Endothelial cell (in vitro differentiated cells): ENCODE measurements at places on chromosomes 5 and 9.
A peak's percentile ranks its signal among the peaks of the same experiment; 100 is the strongest.

GRCh38 chr5:169070413-169070812 is 230.5 kb downstream of the SLIT3 start:
- no peak for DNase-seq

DNA sequence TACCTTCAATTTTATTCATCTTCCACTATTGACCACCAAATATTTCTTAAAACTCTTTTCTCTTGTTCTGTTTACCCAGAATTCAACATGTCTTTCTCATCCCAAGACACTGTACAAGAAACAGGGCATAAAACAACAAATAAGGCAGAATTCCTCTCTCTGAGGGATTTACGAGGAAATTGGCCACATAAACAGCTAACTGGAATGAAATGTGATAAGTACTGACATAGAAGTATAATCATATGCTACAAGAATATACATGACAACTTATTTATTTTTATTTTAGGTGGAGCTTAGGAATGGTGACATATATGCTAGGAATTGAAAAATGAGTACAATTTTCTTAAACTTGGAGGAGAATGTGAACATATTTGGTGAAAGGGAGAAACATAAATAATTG is 48.8 kb upstream of the FBN2 start:
- DNase-seq: no peak

DNA sequence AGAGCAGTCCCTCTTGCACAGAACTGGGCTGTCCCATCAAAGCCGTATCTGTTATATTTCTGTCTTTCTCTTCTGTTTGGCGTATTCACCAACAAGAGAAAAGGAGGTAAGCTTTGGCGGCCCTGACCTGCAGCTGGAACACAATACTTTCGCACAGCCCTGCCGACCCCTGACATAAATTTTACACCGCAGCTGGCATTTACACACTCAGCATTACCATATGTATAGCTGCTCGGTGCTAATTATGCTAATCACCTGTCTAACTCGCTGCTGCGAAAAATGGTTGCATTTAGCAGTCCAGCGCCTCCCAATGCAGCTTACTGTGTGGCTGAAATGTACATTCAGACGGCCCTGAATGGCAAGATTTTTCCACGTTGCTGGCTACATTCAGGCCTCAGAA is 20.8 kb downstream of the PTCH1 start:
- DNase-seq: no peak

DNA sequence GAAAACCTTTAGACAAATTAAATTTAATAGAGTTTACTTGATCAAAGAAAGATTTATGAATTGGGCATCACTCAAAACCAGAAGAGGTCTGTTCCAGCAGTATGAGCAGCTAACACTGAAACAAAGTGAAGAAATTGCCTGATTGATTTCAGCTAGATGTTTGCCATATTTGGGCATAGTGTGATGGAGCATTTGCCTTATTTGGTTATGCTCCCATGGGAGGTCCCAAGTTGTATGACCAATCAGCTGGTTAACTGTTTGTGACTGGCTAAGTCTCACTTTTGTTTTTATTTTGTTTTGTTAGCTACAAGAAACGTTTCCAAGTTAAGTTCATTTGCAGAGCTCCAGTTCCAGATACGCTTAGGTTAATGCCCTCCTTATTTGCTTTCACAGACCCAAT is 53.3 kb upstream of the LMNB1 start:
- no peak for DNase-seq

DNA sequence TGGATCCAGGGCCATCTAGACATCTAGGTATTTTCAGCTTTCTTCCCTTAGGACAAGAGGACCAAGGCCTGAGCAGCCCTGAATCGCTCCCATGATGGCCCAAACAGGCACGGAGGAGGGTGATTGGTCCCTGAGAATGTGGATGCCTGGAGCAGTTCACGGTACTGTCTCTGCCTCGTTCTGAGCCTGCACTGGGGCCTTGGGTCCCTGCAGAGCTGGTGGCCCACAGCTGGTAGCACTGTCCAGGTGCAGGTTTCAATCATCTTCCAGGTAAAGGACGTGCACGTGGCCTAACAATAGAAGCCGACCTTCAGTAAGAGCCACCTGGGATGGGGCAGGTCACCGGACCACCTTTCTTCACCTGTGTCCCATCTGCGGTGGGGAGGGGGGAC is 19.4 kb upstream of the FCN1 start:
- DNase-seq: no peak

DNA sequence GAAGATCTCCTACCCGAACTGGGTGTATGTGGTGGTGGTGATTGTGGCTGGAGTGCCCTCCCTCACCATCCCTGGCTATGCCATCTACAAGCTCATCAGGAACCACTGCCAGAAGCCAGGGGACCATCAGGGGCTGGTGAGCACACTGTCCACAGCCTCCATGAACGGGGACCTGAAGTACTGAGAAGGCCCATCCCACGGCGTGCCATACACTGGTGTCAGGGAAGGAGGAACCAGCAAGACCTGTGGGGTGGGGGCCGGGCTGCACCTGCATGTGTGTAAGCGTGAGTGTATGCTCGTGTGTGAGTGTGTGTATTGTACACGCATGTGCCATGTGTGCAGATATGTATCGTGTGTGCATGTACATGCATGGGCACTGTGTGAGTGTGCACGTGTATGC is 3.5 kb upstream of the SLC6A18 start:
- no peak for DNase-seq

- no peak for DNase-seq
Measured at GRCh38 chr5:88769165-88769564, 113.8 kb downstream of the MEF2C start.

GRCh38 chr9:33113799-33114547 is 37.5 kb upstream of the SMU1 start:
- DNase-seq: no peak

DNA sequence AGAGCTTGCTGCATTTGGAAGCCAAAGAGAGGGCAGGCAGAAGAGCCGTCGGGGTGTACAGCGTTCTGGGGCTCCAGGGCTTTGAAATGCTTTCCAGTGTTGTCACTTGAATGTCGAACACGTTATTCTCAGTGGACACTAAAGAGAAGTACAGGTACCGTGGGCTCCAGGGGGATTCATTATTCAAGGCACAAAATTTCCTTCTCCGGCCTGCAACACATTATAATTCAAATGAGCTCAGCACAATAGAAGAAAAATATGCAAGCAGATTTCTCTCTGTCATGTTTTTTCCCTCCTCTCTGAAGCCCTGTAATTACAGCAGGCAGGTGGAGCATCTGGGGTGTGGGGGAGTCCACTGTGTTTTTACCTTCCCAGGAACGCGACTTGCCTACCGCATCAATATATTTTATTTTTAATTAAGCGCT is 293.1 kb downstream of the ZSWIM6 start:
- DNase-seq: no peak

DNA sequence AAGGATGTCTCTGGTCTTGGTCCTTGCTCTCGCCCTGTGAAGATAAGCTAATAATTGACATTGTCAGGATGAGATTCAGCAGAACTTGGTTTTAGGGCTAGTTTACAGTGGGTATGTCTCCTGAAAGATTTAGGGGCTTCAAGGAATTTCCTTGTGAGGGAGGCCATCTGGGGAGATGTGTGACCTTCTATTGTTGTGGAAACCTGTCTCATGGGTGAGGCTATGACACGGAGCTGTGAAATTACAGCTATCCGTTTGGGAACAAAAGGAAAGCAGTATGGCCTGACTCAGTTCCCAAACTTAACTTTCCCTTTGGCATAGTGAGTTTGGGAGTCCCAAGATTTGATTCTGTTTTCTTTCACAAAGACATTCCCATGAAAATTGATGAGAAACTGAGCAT is 142.0 kb downstream of the PARP8 start:
- no peak for DNase-seq

- no peak for DNase-seq
Measured at GRCh38 chr9:135887585-135888050, 19.7 kb downstream of the CAMSAP1 start.

GRCh38 chr9:115106001-115106400 is 12.0 kb downstream of the TNC start:
- DNase-seq: no peak

GRCh38 chr5:118604106-118604505 is 384.2 kb downstream of the DTWD2 start:
- no peak for DNase-seq

DNA sequence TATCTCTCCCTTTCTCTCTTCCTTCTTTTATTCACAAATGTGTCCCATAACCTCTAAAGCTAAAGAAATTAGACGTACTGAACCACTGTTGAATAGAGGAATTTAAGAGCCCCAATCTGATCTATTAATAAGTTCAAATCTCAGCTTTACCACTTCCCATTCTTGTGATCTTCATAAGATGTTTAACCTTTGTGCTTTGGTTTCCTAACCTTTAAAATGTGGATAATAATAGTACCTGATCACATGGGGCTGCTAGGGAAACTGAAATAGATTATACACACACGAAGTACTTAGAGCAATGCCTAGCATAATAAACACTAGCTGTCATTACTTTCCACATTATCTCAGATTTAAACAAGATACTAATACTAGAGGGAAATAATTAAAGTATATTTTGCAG is 324.3 kb upstream of the SEMA6A start:
- DNase-seq: no peak

DNA sequence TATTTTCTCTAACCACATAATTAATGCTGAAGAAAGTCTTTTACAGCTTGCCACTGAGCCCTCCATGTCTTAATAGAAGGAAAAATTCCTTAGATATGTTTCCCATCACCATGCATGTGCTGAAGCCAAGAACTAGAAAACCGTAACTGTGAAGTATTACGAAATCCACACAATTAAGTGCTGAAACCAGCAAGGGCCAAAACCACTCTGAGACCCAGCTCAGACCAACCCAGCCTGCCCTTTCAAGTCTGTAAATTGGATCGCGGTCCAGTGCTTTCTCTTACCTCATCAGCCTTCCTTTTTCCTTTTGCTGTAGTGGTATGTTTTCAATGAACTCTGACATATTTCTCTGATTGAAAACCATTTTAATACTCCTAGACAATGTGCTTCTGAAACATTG is 26.3 kb downstream of the SEMA5A start:
- no peak for DNase-seq

DNA sequence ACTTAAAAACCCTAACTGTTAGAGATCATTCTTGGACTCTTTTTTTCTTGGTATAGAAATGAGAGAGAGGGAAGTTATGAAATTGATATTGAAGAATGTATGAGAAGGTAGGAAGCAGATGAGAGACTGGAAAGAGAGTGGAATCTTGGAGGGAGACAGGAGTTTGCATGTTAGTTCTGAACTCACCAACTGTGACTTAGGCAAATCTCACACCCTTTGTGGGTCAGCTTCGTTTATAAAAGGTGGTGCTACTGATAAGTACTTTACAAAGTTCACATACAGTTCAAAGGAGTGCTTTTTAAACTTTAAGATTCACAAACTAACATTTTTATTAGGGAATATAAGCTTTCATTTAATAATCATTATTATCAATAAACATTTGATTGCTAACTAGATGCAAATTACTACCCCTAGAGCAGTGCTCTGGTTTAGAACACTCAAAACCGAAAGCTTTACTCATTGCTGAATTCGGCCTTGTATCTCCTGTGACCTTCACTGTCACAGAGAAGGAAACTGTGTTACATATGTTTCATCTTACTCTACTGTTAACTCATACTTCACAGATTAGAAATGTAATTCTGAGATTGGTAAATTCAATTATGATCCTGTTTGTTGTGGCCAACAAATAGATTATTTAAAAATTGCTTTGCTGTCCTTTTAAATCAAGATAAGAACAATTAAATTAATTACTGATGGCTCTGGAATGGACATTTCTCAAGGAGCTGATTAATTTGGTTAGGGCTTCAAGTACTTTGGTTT is 143.2 kb downstream of the RMI1 start:
- DNase-seq: no peak

DNA sequence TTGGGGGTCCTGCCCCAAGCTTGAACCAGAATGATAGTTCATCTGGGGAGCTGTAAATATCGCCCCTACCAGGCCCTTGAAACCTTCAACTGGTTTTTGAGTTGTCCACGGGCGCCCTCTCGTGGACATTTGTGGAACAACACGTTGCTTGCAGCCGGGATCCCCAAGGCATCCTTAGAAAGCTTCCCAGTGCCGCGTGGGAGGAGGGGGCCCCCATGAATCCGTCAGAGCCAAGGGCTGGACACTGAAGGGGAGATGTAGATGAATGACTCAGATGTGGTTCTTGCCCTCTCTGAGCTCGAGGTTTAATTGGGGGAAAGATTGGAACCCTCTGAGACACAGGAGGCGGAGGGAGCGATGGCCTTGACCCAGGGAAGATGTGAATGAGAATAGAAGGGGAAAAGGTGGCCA is 31.8 kb upstream of the ORM1 start:
- peak; percentile 81 for DNase-seq

DNA sequence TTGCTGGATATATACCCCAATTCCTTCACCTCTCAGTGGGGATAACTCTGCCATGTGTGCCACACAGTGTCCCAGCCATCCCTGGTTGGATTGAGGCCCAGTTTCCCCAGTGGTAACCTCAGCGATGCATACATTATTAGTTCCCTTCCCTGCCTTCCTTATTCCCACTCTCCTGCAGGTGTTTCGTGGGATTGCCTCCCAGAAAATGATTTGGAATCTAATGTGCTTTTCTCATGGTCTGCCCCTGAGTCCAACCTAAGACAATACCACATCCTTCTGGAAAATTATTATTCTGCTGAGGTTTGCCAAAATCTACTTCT is 8.4 kb upstream of the SPINK4 start:
- no peak for DNase-seq

GRCh38 chr9:91089405-91090129 is 272.2 kb downstream of the AUH start:
- DNase-seq: no peak

- no peak for DNase-seq
Measured at GRCh38 chr5:139481580-139482049, 943 bp downstream of the STING1 start.

GRCh38 chr5:78190402-78190801 is 104.1 kb downstream of the AP3B1 start:
- DNase-seq: no peak

DNA sequence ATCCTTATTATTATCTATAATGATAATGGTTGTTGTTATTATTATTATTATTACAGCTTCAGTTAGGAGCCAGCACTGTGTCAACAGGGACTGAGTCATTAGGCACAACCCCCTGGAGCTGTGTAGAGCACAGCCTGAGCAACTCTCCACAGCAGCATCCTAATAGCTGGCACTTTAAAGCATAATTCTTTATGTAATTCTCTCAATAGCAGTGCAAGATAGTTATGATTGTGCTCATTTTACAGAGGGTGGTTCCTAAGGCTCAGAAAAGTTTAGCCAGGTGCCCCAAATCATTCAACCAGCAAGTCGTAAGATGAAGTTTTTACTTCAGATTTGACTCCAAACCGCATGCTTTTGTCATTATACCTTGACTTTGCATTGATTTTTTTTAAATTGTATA is 390.3 kb downstream of the ANXA1 start:
- no peak for DNase-seq

- DNase-seq: peak; percentile 24
Measured at GRCh38 chr9:75892216-75892911, 1.9 kb downstream of the PCSK5 start.

GRCh38 chr5:115319007-115319406 is 22.6 kb upstream of the CCDC112 start:
- no peak for DNase-seq

GRCh38 chr9:108377382-108377781 is 478.4 kb downstream of the ACTL7B start:
- DNase-seq: no peak

- no peak for DNase-seq
Measured at GRCh38 chr9:136840140-136840876, 2.0 kb upstream of the AJM1 start.
